ENCODE measurements at places on chromosomes 16 and 17.

- no peak for DNase-seq
Observed at GRCh38 chr16:68792465-68793324, 50.6 kb upstream of the TANGO6 start.

DNA sequence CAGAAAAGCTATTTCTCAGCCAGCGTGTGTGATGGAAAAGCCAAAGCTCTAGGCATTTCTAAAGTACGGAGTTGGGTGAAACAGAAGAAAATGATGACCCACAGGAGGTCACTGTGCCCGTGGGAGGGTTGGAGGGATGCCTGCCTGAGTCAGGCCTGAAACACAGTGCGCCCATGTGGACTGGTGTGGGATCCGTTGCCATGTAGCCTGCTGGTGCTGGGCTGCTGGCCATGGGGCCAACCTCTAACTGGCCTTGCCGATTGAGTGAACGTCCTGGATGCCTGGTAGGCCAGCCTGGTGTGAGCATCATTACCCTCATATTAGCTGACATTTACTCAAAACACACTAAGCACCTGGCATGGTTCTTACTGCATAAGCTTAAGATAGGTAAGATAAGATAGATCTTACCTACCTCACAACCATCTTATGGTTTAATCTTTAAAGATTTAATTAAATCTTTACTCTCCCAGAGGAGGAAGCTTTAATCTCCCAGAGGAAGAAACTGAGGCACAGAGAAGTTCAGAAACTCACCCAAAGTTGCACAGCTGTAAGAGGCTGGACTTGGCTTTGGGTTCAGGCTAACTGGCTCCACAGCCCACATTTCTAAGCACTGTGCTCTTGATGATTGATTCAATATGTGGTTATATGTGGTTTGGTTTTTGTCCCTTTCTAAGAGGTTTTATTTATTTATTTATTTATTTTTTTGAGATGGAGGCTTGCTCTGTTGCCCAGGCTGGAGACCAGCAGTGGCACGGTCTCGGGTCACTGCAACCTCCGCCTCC is 15.7 kb downstream of the MGAT5B start:
- no peak for DNase-seq

- no peak for DNase-seq
Observed at GRCh38 chr17:17161759-17162158, 44.4 kb downstream of the PLD6 start.

GRCh38 chr17:1323336-1323735 is 43.9 kb downstream of the TRARG1 start:
- DNase-seq, result no peak

GRCh38 chr17:70407506-70407905 is 238.2 kb downstream of the KCNJ2 start:
- no peak for DNase-seq

- no peak for DNase-seq
Observed at GRCh38 chr16:81863630-81864352, 84.7 kb downstream of the PLCG2 start.
